ENCODE measurements at places on chromosomes 16 and 17.

DNA sequence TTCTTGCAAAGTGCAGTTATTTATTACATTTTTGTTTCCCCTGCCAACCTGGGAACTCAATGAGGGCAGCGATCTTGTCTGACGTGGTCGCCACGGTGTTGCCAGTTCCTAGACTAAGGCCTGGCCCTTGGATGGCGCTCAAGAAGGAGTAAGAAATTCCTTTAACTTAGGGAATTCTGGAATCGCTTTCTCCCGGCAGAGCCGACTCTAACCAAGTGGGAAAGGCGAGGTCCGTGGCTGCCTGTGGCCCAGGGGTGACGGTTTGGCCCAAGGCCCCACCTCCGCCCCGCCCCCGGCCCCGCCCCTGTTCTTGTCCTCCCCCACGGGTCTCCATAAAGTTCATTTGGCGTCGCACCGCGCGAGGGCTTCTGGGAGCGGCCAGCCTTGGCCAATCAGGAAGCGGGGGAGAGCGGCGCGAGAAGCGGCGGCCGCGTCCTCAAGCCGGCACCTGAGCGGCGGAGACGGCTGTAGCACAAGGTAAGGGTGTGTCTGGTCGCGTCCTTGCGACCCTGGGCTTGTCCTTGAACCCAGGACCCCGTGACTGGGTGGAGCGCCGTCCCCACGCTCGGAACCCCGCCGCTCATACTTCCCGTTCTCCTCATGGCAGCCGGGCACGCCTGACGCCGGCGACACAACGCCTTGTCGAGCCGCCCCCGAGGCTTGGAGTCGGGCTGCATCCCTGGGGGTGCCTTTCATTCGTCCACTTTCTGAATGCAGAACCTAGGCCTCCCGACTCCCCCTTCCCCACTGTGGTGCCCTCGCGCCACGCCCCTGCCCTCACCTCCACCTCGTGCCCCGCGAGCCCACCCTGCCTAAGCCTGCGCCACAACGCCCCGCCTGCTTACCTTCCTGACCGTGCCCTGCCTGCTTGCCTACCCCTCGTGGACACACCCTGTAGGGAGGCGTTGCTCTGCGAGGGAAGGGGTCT, at the start of gene NUP93:
TSS of gene NUP93 (plus strand) at position 395 of the 928 bp plus-strand sequence. CDS start 18,119 bp downstream, outside the sequence.
- DNase-seq, result peak; percentile 79

DNA sequence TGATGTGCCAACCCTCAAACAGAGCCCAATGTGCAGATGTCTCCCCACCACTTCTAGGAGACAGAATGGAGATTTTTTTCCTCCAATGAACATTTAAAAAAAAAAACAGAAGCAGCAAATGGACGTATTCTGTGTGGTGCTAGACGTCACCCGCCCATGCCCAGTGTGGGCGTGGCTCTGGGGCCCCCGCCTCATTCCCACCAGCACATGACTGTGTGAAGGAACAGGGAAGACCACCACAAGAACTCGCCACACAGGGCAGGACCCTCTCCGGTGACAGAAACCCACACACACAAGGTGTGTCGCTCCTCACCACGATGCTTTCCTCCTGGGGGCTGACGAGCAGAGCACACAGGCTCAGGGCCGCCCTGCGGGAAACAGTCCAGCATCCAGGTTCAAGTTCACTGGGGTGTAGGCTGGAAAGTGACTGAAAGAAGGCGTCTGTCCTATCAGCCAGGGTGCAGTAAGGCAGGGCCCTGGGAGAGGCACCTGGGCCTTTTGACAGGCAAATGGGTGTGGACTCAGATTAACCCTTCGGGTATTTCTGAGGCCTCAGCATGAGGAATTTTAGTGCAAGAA, 53.5 kb downstream of the KLHDC4 start:
- DNase-seq, result no peak

- no peak for DNase-seq
Measured at GRCh38 chr17:9443811-9444210, 131.8 kb downstream of the STX8 start.

DNA sequence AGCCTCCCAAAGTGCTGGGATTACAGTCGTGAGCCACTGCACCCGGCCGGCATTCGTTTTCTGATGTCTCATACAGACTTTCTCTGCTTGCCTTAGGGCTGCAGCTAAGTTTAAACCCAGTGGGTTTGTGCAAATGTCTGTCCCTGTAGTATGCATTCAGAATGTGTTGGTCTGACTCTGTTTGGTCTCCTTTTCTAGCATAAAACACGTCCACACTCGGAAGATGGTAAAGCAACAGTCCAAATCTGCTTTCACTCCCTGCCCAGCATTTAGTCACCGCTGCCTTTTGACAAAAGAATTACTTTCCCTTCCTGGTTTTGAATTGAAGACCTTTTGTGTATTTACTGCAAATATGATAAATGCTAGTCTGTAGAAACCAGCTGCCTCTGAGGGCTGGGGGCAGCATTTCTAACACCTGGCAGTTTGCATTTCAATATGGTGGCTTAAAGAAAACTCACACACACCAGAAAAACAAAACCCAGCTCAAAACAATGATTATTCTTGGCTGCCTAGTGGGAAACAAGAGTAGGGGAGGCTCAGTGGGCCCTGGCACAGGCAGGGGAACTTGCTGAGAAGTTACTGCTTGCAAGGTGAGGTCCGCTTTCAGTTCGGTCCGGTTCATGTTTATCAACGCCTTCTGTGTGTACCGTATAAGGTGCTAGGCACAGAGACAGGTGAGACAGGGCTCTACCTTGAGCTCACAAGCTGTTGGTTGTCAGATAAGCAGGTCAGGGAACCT, 56.9 kb downstream of the MSI2 start:
- no peak for DNase-seq
